Adrenal gland (tissue), 19 donors: ENCODE measurements at places on chromosomes 5 and 9. TPM values are rescaled to one million over a fixed set of nuclear protein-coding genes. Genes with fewer than 3 reads are reported as not detected.
A peak's percentile ranks its signal among the peaks of the same experiment; 100 is the strongest.

Gene RALGDS
- total RNA-seq, result 38.9 TPM

DNA sequence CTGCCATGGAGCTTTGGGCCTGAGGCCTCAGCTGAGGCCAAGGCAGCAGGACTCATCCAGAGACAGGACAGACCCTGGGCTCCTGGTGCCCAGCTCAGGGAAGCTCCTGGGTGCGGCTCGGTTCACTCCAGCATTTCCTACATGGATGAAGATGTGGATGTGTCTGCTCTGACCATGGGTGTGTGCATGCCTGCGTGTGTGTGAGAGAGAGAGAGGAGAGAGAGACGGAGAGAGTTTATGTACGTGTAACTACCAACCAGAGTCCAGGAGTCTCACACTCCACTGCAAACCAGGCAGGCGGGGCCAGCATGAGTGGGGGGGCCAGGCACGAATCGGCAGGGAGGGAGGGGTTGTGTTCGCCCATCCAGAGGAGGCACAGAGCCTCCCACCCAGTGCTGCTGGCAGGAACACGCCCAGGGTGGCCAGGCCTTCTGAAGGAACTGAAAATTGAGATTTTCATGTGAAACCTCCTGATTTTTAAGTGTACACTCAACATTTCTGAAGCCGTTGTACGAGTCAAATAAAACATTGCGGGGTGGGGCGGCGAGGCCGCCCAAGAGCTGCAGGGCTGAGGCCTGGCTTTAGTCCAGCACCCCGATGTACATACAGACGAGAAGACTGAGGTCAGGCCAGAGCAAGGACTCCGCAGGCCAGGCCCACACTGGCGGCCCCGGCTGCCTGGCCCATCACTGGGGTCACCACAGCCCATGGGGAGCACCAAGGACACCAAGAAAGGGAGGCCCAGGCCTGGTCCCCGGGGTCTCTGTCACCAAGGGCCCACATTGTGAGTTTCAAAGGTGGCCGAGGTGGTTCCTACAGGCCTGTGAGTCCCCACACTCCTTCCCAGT is 88.7 kb downstream of the ADAMTS2 start:
- no peaks in the 10 kb centered on the region for H3K27me3 ChIP-seq
- H3K36me3 ChIP-seq, result no peaks in the 10 kb centered on the region
- H3K27ac ChIP-seq, result no peak overlapping the region
- H3K4me1 ChIP-seq, result no peaks in the 10 kb centered on the region
- DNase-seq, result no peak
- H3K4me3 ChIP-seq, result no peak overlapping the region

Gene ADGRV1
- 680 TPM for total RNA-seq

DNA sequence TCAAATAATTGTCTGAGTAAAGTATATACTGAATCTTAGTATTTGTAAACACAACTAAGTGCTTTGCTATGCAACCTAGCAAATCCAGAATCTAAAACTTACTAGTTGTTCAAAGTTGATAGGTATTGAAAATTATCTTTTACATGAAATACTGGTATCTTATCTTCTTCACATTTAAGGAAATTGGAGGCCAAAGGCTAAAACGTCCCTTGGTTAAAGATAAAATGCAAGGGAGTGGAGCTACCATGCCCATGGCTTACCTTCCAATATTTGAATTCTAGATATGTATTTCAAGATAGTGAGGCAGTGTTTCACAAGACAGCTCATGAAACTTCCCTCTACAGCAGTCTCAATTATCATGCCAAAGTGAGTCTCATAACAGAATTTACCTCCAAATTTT is 373.5 kb downstream of the KIAA0825 start:
- H3K27me3 ChIP-seq, result no peaks in the 10 kb centered on the region
- DNase-seq, result no peak
- H3K4me3 ChIP-seq, result no peak overlapping the region
- H3K36me3 ChIP-seq, result no peaks in the 10 kb centered on the region
- H3K4me1 ChIP-seq, result peaks cover 18% of the 10 kb centered on the region

- no peak for DNase-seq
- H3K36me3 ChIP-seq, result no peaks in the 10 kb centered on the region
- H3K4me3 ChIP-seq, result peak overlapping the region; percentile 71
- H3K27me3 ChIP-seq, result no peaks in the 10 kb centered on the region
- peaks cover 17% of the 10 kb centered on the region for H3K4me1 ChIP-seq
Observed at GRCh38 chr9:136686534-136686793, 793 bp downstream of the AGPAT2 start.

Gene SMC5
- total RNA-seq, result 14.2 TPM
